NCI-H187 (cell line): ENCODE measurements at places on chromosomes 4 and X.

DNA sequence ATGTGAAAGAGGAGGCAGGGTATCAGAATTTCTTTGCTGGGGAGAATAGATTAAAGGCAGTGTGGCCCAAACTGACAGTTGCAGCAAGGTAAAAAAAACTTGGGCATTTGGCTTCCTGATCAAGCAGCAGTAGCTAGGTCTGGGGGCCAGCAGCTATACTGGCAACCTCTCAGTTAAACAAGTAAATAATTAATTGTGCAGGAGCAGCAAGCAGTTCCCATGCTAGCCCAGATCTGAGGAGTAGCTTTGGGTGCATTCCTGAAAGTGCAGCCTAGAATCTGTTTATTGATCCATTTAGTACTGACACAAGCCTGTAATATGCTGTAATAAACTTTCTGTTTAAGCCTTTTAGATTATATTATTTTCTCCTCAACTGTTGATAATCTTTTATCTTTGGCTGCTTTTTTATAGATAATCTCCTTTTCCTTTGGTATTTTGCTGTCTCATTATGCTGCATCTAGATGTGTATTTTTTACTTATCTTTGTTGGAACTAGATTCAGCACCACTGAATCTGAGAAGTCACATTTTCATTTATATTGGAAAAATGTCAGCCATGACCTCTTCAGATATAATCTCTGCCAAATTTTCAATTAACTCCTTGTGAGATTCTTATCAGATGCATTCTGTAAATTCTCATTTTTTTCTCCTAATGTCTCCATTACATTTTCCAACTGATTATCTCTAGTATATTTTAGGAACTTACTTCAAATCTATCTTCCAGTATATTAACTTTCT lies 276.3 kb downstream of the STPG2 start:
- DNase-seq, result no peak

DNA sequence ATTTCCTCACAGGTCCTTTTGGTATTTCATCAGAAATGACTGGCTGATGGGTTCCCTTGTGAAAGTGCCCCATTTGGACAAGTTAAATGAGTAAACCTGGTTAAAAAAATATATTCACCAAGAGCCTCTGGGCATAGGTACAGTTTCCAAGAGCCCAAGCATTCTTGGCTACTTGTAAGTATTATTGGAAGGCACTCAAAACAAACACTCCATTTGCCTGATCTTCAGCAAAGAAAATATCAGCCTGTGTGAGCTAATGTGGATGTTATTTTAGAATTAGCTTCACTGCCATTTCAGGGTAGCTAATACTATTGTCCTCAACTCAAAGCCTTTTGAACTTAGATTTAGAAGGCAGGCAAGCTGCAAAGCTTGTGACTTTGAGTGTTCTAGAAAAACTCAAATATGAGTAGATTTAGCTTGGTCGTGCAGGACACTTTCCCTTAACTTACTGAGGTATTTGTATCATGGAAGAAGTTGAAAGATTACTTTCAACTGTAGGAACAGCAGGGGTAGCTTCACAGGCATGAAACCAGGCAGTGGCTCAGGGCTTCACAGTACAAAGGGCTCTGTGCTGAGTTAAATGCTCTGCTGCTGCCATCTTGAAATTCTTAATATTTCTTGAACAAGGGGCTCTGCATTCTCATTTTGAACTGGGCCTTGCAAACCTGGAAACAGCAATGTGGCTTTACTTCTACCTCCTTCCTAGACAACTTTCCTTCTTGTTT lies 177.2 kb downstream of the AMELX start:
- DNase-seq, result no peak

GRCh38 chr4:52842792-52843191 lies 19.3 kb upstream of the RASL11B start:
- DNase-seq, result no peak

- no peak for DNase-seq
These were observed 328.6 kb upstream of the ARX start for GRCh38 chrX:25344161-25344936.

GRCh38 chr4:153706519-153706918 lies 22.4 kb downstream of the TLR2 start:
- DNase-seq, result no peak

DNA sequence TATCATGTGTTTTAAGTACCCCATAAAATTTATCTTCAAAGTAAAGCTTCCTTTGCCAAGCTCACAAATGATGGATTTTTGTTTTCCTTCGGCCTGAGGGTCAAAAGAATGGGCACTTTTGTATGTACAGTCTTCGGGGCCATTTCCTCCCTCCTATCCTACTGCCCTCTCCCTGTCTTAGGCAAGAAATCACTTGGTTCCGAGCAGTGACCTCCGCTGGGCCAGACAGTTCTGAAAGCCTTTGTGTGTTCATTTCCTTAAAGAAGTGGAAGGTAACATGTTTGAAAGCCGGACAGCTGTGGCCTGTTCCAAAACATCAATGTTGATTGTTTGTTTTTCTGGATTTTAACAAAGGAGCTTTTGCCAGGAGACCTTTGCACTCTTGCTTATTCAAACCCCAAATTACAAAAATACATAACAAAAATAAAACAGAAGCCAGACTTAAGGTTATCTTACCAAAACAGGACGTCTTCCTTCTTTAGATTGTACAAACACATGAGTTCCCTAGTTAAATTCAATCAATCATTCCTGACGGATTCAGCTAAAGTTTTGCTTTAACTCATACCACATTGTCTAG lies 110.6 kb upstream of the LIMCH1 start:
- no peak for DNase-seq

DNA sequence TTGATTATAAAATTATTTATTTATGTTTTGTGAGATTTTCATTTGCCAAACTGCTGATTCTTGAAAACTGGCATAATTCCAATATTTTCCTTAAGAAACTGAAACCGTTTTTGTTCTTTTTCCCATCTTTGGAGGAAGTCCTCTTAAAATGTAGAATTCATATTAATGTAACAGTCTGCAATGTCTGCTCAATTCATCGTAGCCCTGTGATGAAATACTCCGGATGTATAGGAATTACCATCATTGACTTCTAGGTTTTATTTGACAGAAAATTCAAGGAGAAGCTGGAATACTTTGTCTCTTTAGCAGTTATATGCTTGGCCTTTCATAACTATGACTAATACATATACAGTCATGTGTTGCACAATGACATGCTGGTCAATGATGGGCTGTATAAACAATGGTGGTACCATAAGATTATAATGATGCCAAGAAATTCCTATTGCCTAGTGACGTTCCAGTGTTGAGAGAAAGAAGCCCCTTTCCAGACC lies 185.0 kb upstream of the GPRIN3 start:
- no peak for DNase-seq
